Skeletal muscle cell (primary cell): ENCODE measurements at places on chromosomes 16 and 17.

DNA sequence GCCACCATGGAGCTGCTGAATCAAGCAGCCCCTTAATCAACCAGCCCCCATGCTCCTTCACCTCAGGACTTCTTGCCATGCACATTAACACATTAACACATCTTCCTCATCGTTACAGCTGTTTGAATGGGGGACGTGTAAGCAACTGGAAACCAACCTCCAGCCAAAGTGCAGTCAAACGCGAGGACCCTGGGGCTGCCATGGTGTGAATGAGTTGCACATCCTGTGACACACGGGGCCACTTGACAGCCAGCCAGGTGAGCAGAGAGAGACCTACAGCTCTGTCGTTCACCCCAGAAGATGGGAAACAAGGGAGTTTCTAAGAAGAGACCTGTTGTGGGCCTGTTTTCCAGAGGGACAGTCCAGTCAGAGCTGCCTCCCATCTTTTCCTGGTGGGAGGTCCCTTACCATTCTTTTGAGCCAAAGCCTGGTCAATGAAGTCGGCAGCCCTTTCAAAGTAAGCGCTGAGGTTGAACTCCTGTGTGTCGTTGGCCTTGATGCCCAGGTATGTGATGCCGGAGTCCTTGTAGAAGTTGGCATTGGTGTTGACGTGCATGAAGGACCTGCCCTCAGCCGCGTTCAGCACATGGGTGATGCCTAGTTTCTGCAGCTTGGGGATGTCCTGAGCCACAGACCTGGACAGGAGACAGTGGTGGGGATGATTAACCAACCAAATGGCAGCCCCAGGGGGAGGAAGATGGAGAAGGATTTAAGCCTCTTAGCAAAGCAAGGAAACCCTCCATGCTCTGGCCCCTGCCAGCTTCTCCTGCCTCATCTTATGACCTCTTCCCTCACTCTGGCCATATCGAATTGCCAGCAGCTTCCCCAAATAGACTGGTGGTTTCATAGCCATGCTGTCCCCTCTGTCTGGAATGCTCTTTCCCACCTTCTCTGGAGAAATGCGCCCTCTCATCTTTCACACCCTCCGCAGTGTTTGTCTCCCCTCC is 4.2 kb downstream of the DUSP3 start:
- no peak for DNase-seq

DNA sequence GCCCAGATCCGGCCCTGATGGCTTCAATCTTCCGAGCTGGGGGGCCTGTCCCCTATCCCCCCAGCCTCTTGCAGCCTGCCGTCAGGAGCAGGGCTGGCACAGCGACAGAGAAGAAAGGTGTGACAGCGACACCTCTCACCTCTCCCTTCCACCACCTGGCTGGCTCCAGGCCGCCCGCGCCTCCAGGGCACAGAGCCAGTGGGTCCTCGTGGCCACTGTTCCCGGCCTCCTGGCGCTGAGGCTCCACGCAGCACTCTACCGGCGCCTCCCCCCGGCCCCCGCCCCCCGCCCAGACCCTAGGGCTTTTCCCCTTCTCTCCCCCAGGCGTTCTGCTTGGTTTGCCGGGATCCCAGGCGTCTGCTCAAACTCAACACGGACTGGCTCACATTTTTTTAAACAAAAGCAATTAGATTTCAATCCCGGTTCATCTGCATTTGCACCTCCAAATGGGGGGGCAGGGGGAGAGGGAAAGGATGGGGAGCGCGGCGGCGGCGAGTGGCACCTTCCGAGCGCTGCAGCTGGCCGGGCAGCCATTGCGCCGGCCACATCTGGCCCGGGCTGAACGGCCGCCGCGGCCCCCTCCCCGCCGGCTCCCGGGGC is 12.8 kb upstream of the CBX8 start:
- no peak for DNase-seq

DNA sequence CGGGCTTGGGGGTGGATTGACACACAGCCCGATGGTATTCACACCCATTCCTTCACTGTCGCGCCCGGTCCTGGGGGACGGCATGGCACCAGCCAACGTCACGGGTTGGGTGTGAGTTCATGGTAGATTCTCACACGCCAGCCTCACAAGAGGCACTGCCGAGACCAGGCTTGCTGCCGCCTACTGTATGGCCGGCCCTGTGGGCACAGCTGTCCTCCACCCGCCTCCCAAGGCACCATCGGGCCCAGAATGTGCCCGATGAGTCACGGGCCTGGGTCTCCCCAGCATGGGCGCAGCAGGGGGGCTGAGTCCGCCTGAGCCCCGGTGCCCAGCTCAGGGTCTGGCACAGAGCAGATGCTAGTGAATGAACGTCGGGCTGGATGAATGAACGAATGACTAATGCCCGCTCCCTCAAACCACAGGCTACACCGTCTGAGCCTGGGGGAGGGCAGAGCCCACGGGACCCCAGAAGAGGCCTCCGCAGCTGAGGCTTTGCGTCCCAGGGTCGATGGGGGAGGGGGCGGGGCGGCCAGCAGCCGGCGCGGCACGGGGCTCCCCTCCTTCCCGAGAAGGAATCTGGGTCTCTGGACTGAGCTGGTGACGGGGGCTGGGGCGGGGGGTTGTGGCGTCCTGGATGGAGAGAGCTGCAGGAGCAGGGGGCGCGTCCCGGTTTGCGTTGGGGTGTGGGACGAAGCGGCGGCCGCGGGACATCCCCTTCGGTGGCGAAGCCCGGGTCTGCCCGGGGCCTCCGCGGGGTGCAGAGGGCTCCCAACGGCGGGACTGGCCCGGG is 829 bp downstream of the PITPNM3 start:
- no peak for DNase-seq

- DNase-seq = no peak
Measured at GRCh38 chr17:38425744-38426143, 2.5 kb upstream of the ARHGAP23 start.

DNA sequence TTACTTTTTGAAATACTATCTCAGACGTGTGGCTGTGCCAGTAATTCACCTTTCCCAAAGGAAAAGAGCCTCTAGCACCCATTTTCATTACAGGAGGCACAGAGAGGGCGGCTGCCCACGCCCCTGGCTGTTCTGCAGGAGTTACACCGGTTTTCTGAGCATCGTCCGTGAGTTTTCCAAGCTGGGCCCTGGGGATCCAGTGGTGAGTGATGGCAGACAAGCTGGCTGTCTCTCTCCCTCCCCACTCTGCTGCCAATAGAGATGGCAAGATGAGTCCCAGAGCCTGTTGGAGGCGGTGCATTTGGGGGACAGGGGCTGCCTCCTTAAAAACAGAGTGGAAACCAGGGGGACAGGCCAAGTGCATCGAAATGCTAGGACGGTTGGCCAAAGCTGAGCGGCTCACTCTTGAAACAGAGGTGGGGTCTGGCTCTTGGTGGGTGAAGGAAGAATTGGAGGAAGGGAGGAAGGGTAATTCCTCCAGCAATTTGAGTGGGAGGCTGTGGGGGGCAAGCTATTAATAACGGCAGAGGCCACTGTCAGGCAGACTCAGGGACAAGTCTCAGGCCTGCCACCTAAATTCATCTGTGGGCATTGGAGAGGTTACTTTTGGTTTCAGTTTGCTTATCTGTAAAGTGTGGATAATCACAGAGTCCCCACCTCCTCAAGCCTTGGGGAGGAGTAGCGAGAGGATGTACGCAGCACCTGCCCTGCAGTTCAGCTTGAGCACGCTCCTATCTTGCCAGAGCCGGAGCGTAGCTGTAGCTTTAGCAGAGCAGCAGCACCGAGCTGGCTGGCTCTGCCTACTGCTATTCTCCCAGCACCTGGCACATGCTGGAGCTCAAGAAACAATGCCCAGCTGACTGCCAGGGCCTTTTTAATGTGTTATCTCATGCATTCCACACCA is 7.5 kb upstream of the NOS2 start:
- DNase-seq = no peak

GRCh38 chr17:27466743-27467375 is 10.6 kb downstream of the KSR1 start:
- DNase-seq = no peak

GRCh38 chr17:45108595-45109521 is 23.5 kb downstream of the PLCD3 start:
- DNase-seq = no peak

GRCh38 chr17:28796062-28796461 is 46.5 kb downstream of the FAM222B start:
- DNase-seq = no peak

- DNase-seq = no peak
Measured at GRCh38 chr17:50508573-50509460, 578 bp downstream of the MYCBPAP start.

GRCh38 chr16:10367616-10368188 is 18.2 kb upstream of the ATF7IP2 start:
- DNase-seq = no peak

- DNase-seq = no peak
Measured at GRCh38 chr16:22296225-22297113, 740 bp upstream of the POLR3E start.

DNA sequence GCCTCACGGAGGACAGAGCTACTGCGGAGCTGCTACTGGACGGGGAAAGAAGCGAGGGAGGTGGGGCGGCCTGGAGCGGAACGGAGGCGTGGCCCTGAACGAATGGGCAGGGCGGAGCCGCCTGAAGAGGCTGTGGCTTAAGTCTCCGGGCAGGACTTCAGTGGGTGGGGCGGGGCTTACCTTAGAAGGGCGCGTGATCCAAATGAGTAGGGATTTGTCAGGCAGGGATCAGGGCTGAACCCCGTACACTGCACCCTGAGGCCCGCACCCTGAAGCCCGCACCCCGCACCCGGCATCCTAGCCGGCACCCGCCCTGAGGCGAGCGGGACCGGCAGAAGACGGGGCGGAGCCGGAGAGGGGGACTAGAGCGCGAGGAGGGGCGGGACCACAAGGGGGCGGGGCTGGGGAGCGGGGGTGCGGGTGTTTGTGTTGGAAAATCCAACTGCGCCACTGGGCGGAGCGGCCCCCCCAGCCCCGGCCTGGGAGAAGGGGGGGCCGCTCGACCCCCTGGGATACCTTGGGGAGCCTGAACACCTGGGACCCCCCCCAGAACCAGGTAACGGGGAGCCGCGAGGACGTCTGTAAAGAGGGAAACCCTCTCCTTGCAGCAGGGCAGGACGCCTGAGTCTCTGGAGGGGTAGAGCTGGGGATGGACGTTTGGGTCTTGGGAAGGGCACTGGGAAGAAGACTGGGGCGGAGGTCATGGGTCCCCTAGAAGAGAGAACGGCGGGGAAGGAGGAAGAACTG is at the start of gene KDM6B:
Gene KDM6B (plus strand): TSS at position 423 of the 747 bp plus-strand sequence. CDS start 11,338 bp downstream, outside the sequence.
- no peak for DNase-seq

GRCh38 chr17:33964344-33964979 is 290.6 kb upstream of the CCL2 start:
- no peak for DNase-seq

DNA sequence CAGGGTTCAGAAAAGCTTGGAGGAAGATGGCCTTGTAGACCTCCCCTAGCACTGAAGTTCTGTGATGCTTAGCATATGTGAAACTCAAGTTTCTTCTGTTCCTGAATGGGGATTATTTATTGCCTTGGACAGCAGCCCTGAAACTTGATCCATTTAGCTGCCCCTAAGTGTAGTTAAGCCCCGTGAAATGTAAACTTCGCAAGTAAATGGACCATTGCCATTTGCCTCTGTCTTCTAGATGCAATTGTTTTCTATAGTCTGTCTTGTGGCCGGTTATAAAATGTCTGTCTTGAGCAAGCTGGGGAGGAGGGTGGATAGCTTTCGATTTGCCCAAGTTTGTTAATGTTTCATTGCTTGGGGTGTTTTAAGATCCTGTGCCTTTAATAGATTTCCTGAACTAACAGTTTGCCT is 261.8 kb downstream of the CDH13 start:
- DNase-seq = peak; percentile 84

DNA sequence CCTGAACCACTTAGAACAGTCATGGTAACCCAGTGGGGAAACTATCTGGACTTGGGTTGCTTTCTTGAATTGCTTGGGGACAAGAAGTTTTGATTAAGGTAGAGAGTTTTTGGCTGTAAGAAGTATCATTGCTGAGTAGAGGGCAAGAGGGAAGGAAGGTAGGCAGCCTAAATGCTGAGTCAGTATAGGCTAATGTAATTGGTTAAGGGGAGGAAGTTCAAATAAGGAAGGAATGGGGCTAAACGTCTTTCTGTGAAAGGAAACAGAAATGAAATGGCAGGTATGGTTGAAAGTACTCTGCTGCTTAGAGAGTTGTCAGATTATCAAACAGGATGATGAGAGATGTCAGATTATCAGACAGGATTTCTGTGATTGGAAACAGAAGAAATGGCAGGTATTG is 20.3 kb downstream of the KPNB1 start:
- DNase-seq = no peak

DNA sequence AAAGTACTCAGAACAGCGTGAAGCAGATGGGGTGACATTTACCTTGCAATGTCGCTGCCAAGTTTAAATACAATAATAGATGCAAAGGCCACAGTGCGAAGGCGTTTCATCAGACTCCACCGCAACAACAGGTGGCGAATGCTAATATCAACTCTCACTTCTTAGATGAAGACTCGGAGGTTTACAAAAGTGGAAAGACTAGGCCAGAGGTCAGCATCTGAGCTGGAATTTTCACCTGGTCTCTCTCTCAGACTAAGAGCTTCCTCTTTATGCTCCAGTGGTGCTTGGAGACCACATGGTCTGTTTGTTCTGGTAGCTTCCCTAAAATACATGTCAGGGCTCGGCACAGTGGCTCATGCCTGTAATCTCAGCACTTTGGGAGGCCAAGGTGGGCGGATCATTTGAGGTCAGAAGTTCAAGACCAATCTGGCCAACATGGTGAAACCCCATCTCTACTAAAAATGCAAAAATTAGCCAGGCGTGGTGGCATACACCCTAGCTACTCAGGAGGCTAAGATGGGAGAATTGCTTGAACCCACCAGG is 169.1 kb downstream of the XYLT1 start:
- DNase-seq = no peak

DNA sequence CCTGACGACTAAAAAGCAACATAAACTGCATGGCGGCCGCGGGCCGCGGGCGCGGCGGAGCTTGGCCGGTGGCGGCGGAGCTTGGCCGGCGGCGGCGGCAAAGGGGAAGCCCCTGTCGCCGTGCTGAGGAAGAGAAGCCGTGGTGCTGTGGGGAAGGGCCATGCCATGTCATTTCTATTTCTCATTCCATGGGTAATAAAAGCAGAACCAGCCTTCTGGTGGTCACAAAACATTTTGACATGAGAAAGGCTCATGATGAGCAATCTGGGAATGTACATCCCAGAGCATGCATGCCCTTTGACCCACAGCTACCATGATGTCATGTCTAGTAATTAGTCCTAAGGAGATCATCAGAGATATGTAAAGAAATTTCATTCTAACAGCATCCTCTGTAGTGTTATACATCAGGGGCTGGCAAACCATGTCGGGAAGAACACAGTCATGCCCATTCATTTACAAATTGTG is 23.9 kb upstream of the HEATR6 start:
- peak; percentile 47 for DNase-seq
